NCI-H2171 (cell line): ENCODE measurements at places on chromosomes 7 and 10.

- no peak for DNase-seq
These were observed 116.9 kb downstream of the SVOPL start for GRCh38 chr7:138584283-138584682.

DNA sequence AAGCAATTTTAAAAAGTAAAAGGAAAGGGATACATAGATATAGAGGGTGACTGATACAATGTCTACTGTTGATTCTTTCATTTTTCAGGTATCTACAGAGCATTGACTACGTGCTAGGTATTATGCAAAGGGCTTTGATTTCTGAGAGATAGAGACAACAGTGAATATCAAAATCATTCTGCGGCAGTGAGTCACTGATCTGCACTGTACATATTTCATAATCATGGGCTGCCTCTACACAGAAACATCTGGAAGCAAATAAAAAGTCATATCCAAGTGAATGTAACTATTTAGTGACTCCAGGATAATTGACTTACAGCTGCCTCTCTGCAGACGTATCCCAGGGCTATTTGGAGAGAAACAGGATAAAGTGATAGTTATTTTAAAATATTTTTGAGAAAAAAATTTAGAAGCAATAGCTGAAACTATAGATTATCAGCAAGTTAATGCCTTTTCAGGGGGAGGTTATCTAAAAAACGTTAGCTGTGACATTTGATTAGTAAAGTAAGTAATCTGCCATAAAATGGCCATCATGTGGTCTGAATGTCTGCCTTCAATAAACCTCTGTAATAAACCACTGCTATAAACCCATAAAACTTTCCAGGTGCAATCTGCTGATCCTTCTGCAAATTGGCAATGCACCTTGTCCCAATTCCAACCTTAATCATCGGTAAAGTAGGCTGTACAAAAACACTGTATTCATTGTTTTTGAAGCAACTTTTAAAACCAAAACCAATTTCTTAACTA is 43.7 kb downstream of the CPXM2 start:
- DNase-seq = no peak

GRCh38 chr10:105063796-105064195 is 422.7 kb downstream of the SORCS3 start:
- no peak for DNase-seq

GRCh38 chr7:40851001-40851400 is 716.2 kb downstream of the SUGCT start:
- no peak for DNase-seq

DNA sequence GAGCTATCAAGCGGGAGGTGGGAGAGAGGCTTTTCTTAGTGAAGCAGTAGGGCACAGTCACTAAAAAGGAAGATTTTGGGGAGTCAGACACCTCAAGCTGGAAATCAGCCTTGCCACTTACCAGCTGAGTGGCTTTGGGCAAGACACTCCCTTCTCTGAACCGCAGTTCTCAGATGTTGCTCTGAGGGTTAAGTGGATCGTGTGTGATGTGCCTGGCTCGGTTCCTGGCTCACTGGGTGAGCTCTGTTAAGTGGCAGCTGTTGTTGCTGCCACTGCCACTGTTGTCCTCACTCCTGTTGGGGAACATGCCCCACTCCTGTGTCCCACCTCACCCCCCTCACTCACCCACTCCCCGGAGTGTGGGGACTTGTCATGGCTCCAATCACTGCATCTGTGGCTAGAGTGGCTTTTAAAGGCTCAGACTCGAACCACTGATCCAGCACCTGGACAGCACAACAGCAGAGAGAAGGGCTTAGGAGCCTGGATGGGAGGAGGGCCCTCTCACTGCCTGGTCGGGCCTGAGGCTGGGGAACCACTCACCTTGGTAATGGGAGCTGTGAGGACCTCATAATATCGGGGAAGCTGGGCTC is 20.0 kb downstream of the PYROXD2 start:
- DNase-seq = no peak

DNA sequence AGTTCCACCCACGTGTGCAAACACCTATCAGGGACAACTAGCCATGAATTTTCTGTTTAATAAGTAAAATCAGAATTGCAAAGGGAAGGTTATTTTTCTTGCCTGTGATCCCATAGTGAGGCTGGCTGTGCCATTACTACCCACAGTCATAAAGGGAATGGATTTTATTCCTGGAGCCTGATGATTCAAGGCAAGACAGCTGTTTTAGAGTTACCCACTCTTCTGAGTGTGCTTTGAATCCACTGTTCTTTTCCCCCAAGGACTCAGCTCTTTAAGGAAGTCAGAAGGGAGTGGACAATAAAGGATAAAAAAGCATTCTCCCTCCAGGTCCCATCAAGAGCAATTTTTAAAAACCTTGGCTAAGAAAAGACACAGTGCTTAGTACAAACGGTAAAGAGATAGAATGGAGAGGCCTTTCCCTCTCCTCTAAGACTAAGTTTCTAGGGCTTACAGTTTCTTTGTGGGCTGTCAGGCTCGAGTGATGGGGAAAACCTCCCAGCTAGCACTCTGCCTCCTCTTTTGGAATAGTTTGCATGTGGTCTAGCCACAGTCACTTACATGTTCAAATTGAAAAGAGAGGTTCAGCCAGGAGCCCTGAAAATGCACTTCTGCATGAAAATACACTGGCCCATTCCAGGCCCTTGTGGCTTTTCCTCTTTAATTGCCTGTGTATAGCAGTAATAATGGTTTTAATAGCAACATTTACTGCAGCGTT is 5.1 kb upstream of the LRRC4 start:
- no peak for DNase-seq

- no peak for DNase-seq
These were observed 236.1 kb upstream of the BMPER start for GRCh38 chr7:33669251-33669670.

DNA sequence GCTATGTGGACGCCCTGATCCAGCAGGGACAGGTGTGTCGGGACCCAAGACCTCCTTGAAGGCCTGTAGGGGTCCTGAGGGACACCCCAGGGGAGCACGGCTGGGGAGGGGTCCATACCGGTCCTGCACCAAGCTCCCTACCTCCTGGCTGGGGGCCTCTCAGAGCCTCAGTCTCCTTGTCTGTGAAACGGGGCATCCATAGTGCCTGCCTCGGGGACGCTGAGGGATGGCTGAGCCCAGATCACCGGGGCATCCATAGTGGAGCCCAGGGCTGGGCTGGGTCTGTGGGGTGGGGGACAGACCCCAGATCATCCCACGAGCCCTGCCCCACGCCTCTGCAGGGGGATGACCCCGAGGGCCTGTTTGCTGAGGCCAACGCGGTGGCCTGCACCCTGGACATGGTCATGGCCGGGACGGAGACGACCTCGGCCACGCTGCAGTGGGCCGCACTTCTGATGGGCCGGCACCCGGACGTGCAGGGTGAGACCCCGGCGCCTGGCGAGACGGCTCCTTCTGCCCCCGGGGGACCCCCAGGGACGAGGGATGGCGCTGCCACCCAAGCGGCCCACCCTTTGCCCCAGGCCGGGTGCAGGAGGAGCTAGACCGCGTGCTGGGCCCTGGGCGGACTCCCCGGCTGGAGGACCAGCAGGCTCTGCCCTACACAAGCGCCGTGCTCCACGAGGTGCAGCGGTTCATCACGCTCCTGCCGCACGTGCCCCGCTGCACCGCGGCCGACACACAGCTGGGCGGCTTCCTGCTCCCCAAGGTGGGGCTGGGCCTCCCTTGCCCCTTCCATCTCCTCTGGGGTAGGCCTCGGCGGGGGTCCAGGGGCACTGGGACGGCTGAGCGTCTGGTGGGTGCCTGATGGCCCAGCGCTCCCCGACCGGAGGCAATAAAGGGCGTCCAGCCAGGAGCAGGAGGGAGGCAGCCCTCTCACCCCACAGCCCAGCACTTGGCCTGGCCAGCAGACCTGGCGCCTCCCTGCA is 4.1 kb downstream of the CYP2W1 start:
- DNase-seq = no peak

DNA sequence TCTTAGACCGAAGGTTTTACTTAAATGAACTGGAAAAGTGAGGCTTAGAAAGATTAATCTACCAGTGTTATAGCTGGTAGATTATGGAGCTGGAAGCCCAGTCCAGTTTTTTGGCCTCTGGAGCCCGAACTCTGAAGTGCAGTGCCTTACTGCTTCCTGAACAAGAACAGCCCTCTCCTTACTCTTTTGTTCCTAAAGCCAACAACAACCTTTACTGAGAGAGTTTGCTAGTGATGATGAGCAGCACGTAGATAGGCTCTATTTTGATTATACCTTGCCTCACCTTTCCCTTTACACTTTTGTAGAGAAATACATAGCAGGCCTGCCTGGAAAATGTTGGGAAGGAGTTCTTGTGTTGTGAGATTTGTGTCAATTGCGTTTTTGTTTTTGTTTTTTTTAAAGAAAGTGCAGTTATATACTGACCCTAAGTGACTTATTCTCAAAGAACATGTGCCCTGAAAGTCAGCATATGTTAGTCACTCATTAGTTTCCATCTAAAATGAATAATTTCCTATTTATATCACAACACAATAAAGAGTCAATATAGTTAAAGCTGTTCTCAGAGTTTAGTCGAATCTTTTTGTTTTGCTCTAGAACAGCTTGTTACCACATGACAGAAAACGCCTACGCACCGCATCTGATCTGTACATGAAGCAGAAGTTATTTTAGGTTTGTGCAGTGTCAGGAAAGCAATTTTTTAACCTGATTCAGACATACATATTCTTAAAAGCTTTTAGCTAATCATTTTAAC is 33.0 kb downstream of the PLEKHA1 start:
- DNase-seq = no peak

GRCh38 chr10:89164080-89164479 is 43.0 kb downstream of the CH25H start:
- no peak for DNase-seq

- DNase-seq = no peak
These were observed 17.6 kb downstream of the NEURL1 start for GRCh38 chr10:103510791-103511752.

- no peak for DNase-seq
These were observed 61.5 kb downstream of the VIPR2 start for GRCh38 chr7:159083001-159083697.

- DNase-seq = no peak
These were observed 86.6 kb downstream of the ODAD2 start for GRCh38 chr10:27912231-27912630.

DNA sequence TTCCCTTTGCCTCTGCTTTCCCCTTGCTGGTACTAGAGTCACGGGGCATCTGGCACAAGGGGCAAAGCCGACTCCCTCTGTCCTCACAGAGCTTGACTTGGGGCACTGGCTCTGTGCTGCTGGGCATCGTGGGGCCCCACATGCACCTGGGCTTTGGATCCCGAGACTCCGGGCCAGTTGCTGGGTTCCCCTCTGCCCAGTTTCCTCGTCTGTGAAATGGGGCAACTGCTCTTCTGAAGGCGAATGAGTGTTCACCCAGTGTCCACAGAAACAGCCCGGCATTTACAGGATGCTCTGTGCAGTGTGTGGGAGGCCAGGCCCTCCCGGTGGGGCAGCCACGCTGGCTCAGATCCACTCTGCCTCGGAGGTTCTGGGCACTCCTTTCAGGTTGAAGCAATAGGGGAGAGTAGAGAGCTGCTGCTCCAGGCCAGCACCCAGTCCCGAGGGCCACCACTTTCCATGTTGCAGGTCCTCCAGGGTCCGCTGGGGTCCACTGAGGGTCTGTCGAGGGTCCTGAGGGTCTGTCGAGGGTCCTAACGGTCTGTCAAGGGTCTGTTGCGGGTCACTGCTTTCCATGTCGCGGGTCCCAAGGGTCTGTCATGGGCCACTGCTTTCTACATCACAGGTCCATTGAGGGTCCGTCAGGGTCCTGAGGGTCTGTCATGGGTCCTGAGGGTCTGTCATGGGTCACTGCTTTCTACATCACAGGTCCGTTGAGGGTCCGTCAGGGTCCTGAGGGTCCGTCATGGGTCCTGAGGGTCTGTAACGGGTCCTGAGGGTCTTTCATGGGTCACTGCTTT is 103.6 kb downstream of the VIPR2 start:
- no peak for DNase-seq

DNA sequence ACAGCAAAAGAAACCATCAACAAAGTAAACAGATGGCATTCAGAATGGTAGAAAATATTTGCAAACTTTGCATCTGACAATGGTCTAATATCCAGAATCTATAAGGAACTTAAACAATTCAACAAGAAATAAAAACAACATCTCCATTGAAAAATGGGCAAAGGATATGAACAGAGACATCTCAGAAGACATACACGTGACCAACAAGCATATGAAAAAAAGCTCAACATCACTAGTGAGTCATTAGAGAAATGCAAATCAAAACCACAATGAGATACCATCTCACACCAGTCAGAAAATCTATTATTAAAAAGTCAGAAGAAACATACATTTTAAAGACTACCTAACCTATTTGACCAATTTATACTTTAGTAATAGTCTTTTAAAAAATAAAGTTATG is 571.3 kb upstream of the NRG3 start:
- DNase-seq = no peak

DNA sequence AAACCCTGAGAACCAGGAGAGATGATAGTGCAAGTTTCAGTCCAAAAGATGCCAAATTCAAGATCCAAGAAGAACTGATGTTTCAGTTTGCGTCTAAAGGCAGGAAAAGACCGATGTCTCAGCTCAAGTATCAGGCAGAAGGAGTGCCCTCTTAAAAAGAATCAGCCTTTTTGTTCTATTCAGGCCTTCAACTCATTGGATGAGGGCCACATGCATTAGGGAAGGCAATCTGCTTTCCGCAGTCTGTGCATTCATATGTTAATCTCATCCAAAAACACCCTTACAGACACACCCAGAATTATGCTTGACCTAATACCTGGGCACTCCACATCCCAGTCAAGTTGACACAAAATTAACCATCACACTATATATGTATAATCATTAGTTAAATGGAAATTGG is 45.2 kb downstream of the DNAJB9 start:
- DNase-seq = no peak

- no peak for DNase-seq
These were observed 24.3 kb downstream of the SLC25A28 start for GRCh38 chr10:99595770-99596465.

GRCh38 chr7:2283074-2283473 is 31.2 kb downstream of the SNX8 start:
- no peak for DNase-seq

DNA sequence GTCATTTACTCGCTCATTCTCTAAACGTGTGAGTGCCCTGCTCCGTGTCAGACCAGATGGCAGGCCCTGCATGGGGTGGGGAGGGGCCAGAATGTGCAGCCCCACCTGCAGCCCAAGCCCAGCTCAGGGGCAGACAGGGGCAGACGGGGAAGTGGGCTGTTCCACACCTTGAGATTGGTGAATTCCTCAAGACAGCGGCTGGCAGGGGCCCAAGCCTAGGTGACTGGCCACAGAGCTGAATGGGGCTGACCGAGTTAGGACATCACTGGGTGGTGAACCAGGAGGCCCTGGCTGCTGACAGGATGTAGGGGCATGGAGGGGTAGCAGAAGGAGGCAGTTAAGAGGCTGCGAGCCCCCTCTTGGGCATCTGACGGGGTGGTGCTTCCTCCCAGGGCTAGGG is 79.1 kb downstream of the MGMT start:
- no peak for DNase-seq

GRCh38 chr7:33702514-33703054 is 202.8 kb upstream of the BMPER start:
- DNase-seq = no peak

DNA sequence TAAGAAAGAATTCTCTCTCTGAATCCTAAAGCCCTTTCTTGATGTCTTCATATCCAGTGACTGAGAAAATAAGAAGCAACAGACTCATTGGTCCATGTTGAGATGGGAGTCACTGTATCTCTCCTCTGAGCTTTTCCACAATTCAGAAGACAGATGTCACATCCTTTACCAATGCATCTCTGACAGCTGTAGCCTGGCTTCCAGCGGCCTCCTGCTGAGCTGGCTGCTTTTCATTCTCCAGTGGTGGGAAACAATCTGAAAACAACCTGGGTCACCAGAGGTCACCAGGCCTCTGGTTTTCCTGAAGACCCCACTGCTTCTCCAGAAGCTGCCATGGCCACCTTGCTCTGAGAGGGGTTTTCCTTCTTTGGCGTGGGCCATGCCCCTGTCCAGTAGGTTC is 18.3 kb upstream of the RPA3 start:
- peak; percentile 62 for DNase-seq
